ENCODE measurements at places on chromosomes 4 and X.

GRCh38 chr4:40948014-40948413 is 198.3 kb downstream of the NSUN7 start:
- no peak for DNase-seq

- peak; percentile 35 for DNase-seq
These were observed 28.1 kb downstream of the SMIM43 start for GRCh38 chr4:121736735-121737351.

- no peak for DNase-seq
These were observed 66.5 kb downstream of the TIGD2 start for GRCh38 chr4:89177807-89178206.

DNA sequence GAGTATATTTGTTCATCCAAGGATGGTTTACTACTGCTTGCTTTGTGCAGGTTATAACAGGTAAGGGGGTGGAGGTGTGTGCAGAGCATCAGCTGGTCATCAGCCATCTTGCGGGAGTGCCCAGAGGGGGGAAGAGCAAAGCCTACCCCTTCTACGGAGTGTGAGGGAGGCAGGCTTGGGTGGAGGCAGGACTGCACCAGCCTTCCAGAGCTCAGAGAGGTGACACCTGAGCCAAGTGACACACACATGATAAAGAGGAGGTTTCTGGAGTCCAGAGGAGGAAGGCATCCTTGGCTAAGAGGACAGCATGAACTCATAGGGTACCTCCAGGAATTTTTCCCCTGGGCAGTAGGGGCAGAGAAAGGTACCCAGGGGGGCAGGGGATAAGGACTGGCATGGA is 126.6 kb downstream of the TBL1X start:
- no peak for DNase-seq

- DNase-seq = no peak
These were observed 19.2 kb downstream of the MAGEB17 start for GRCh38 chrX:16186380-16187007.

DNA sequence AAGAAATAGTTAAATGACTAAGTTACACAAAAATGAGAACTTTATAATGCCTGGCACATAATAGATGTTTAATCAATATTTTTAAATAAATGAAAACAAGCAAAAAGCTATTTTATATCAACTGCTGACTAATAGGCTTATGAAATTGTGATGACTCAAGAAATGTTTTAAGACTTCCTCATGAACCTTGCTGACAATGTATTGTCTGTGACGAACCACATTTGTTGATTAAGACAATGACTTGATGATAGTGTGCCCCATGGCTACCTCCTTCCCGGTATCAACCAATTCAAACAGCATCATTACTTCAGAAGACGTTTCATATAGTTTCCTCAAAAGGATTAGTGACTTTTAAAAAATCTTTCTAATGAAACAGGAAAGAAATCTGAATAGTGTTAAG is 7.9 kb downstream of the CXCL6 start:
- DNase-seq = no peak

DNA sequence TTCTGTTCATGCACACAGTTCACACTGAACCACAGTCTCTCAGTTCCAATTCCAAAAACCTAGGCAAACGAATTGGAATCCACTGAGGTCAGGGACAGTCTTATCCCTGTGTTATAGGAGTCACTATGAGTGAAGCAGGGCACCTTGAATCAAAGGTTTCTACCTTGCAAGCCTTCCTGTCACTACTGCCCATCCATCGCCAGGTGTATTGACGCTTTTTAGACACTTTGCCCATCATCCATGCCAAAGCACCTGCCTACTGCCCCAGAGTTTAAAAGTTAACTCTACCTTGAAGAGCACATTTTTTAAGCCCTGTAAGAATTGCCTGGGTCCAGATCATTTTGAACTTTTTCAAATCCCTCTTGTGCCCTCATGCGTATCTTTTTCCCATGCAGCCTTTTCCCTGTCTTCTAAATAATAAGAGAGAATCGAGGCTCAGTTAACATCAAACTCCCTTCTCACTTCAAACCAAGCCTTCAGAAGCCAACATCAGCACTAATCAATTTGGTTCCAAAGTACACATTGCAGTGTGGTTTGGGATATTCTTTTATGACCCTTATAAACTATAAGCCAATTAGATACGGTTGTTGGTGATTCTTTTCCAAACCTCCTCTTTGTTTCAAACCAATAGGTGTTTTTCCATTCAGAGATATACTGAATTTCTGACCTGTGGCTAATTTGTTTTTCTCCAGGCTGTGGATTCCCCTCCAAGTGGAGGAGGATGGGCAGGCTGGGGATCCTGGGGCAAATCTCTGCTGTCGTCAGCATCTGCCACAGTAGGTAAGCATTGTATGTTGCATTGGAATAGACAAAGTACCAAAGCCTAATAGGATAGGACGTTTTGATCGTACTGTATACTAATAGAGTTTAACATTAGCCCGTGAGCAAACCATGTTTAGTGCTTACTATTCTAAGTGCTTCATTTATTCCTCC is 23.7 kb downstream of the FAM114A1 start:
- DNase-seq = no peak

DNA sequence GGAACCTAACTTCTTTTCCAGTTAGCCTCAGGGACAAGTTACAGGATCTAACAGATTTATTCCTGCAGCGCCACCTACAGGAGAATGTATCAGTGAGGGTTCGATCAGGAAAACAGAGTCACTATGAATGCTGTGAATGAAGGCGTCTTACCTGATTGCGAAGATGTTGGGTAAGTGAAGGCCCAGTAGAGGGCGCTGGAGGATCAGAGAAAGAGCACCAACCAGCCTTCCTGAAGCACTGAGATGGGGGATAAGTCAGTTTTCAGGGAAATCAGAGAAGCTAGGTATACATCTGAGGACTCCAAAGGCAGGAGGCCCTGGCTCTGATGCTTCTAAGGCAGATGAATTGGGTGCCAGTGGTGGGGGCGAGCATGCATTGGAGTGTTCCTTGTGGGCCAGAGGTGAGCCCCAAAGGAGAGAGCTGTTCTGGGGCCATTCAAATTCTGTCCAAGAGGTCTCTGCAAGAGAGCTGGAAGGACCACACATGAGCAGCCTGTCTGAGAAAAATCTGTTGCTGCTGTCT is 169.9 kb upstream of the AADAT start:
- DNase-seq = peak; percentile 47

DNA sequence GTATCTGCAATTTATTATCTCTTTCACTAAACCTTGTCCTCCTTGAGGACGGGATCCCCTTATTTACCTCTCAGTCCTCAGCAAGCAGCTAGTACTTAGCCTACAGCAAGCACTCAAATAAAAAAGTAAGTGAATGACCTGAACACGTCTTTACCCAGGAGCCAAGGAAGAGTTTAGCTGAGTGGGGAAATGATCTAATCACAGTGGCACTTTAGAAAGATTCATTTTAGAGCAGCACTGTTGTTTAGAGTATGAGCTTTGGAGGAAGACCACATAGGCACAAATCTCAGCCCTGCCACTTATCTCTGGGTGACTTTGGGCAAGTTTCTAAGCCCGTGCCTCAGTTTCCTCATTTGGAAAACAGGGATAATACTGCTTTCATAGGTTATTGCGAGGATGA is 2.7 kb downstream of the FAM120C start:
- no peak for DNase-seq

DNA sequence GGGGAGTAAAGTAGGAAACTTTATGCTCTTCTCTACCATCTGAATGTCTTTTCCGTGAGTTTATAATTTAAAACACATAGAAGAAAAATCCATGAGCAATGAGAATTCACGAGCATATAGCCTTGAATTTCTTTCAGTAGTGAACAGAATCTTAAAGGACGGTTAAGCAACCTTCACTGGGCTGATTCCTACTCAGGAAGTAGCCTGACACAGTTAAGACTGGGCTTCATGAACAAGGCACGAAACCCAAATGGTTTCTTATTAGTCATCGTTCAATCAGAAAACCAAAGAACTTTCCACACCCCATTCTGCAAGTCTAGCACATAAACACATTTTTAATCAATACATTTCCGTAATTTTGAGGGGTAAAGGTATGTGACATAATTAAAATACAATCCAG is 95.8 kb downstream of the SH3KBP1 start:
- DNase-seq = no peak

DNA sequence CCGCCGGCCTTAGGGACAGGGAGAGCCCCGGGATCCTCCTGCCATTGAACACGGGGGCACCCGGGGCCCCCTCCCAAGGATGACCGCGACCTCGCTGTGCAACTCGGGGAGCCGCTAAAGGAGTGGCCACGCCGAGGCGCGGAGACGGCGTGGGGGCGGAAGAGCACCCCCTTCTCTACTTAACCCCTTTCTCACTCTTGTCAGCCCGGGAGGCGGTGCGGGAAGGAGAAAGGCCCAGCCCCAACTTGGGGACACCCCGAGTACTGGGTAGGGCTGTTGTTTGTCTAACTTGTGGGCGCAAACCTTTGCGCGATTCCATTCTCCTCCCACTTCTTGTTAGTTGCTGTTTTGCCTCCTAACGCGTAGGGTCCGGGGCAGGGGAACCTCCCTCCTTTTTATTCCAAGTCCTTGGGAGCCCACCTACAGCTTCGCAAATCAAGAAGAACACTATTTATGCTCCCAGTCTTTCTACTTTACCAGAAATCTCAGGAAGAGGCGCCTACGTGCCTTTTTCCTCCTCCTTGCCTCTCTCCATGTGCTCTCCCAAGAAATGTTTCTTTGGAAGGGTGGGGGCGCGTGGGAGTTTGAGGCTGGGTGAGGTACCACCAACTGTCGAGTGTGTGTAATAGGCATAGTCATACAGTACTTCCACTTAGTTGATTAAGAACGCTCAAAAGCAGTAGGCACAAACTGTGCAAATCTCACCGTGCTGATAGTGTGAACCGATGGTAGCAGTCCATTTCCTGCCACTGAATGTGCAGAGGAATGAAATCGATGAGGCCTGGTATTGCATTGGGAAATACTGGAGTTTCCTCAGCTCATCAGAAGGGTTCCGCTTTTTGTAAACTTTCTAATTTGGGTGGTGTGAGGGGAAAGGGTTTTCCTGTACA is 813 bp downstream of the DIAPH2 start:
- peak; percentile 47 for DNase-seq

- peak; percentile 22 for DNase-seq
These were observed 164.4 kb downstream of the QDPR start for GRCh38 chr4:17347445-17347844.

DNA sequence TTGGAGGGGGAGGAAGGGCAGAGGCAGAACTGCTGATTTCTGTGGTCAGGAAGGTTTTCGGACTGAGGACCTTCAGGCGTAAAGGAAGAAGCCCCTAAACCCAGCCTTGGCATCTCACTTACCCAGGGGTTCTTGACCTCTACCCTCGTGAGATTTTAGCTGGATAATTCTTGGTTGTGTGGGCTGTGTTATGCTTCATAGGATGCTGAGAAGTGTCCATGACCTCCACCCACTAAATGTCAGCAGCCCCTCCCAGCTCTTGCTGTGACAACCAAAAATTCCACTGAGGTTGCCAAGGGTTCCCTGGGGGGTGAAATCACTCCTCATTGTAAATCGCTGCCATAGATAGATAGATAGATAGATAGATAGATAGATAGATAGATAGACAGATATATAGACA is 5.8 kb upstream of the CRLF2 start:
- DNase-seq = no peak

DNA sequence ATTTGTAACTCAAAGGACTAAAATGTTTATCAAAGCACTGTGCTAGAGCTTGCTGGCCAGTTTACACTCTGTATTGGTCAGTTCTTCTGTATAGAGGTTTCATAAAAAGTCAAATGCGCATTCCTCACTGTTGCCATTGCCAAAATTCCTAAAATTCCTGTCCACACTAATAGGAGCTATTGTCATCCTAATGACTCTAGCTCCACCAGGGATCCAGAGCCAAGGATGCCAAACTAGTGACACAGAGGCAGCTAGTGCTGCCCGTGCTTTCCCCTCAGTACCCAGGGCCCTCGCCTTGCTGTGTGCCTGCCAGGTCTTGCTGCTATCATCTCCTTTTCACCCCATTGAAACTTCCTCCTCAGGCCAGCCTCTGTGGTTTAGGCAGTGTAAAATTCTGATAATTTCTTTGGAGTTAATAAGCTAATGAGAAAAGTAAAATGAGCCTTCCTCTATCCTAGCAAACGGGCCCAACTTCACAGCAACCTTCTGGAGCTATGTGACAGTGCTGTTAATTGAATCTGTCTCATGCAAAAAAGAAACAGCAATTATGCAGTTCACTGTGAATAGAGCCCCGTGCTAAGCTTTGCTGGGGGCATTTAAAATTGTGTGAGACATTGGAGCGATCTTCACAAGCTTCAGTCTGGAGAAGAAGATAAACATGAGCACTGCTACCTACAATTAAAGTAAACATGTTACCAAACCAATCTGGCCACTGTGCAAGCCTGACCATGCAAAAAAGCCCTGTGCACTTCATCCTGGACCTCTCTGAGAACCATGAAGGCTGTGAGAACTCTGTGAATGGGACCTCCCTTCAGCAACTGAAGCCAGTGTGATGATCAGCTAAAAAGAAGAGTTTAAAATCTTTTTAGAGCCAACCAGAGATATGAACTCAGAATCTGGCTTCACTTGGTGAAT is 43.1 kb upstream of the FGF2 start:
- DNase-seq = no peak

- DNase-seq = no peak
These were observed 1.4 kb upstream of the MAGED1 start for GRCh38 chrX:51891821-51892551.

GRCh38 chr4:89741768-89742167 is 95.2 kb downstream of the SNCA start:
- no peak for DNase-seq

DNA sequence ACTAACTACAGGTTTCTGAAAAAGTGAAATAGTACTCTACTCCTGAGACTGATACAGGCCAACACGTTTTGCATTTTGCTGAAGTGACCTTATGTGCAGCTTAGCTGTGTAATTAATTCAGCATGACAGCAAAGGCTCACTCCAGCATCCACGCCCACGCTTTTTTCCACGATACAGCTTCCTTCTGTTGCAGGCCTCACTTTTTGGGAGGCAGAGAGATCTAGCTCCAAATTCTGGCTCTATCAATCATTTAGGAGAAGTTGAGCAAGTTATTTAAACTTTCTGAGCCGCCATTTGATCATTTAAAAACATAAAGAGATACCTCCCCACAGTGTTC is 160.3 kb downstream of the AFAP1 start:
- DNase-seq = no peak

GRCh38 chrX:106959901-106960300 is 39.7 kb downstream of the CLDN2 start:
- no peak for DNase-seq

- no peak for DNase-seq
These were observed 5.6 kb upstream of the HOPX start for GRCh38 chr4:56686537-56687231.

GRCh38 chr4:52894443-52894842 is 32.3 kb downstream of the RASL11B start:
- DNase-seq = no peak

- DNase-seq = no peak
These were observed 99.5 kb downstream of the CCSER1 start for GRCh38 chr4:90226734-90227133.

GRCh38 chrX:44093431-44093830 is 120.2 kb upstream of the NDP start:
- no peak for DNase-seq

- DNase-seq = no peak
These were observed 74.7 kb downstream of the CEP44 start for GRCh38 chr4:174358410-174358809.

- no peak for DNase-seq
These were observed 345.1 kb downstream of the INPP4B start for GRCh38 chr4:142500966-142501365.

- DNase-seq = no peak
These were observed 10.9 kb upstream of the WFS1 start for GRCh38 chr4:6258741-6259140.
